ENCODE measurements at places on chromosomes 16 and 17.

DNA sequence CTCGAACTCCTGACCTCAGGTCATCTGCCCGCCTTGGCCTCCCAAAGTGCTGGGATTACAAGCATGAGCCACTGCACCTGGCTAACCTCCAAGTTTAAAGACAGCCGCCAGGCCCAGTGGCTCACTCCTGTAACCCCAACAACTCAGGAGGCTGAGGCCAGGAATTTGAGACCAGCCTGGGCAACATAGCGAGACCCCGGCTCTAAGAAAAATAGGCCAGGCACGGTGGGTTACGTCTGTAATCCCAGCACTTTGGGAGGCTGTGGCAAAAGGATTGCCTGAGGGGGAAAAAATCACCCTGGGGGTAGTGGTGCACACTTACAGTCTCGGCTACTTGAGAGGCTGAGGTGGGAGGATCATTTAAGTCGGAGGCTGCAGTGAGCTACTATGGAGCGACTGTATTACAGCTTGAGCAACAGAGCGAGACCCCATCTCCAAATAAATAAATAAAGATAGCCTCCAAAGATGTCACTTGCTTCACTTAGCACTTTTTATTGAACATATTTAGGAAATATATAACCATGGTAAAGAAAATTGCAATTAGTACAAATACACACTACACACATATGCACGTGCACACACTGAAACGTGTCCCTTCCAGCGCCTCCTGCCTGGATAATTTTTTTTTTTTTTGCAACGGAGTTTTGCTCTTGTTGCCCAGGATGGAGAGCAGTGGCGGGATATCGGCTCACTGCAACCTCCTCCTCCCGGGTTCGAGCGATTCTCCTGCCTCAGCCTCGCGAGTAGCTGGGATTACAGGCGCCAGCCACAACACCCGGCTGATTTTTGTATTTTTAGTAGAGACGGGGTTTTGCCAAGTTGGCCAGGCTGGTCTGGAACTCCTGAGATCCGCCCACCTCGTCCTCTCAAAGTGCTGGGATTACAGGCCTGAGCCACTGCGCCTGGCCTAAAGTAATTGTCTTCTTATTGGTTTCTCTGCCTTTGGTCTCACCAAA is 1.4 kb upstream of the BCKDK start:
- DNase-seq, result no peak

DNA sequence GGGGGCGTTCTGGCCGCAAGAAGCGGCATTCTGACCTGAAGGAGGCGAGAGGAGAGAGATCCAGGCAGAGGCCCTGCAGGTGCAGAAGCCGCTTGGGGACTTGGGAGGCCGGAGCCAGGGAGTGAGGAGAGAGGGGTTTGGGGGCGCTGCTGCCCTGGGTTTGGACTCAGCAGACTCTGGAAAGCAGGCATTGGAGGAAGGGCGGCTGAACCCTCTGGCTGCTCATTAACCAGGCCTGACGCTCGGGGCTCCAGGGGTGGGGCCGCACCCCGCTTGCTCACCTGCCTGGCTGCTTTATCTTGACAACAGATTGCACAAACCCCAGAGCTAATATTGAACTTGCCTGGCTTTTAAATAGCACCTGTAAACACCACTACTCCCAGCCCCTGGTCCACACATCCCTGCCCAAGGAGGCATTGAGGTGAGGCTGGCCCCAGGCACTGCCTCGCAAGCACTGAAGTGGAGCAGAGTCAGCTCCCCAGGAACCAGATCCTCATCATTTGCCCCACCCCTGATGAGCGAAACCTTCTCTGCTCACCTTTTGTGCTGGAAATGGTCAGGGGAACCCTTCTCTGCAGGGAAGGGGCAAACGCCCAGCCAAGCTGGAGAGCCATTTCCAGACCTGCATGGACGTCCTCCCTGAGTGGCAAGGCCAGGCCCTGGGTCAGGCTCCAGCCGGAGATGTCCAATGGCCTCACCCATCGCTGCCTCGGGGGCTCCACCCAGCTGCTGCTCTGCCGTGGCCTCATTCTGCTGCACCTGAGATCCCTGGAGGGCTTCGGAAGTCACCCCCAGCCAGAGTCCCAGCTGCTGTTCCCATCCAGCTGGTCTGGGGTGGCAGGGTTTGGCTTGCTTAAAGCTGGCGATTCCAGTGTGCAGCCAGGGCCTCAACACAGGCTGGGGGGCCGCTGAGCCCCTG is 190.2 kb upstream of the GSE1 start:
- DNase-seq, result no peak

DNA sequence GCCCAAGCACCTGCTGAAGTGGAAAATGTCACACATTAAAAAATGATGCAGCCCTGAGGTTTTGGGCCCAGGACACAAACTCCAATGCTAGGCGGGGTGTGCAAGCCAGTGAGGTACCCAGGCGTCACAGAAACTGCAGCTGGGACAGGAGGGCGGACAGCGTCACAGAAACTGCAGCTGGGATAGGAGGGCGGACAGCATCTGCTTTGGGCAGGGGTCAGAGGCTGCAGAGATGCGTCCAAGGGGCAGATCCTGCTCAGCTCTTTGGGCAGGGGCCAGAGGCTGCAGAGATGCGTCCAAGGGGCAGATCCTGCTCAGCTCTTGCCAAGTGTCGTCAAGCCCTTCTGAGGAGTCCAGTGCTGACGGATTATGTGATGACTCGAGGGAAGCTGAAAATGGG is 43.9 kb upstream of the RCVRN start:
- no peak for DNase-seq

- DNase-seq, result no peak
These were observed 537.7 kb downstream of the MAF start for GRCh38 chr16:79062821-79063220.

Measured in CD4-positive, alpha-beta T cell treated with Interleukin-4 for 4 hours (primary cell).